ENCODE measurements at places on chromosomes 4 and X.

- no peak for DNase-seq
Measured at GRCh38 chrX:13835825-13836224, 18.9 kb upstream of the GPM6B start.

GRCh38 chr4:33063241-33063640 lies 2343.1 kb downstream of the PCDH7 start:
- peak; percentile 60 for DNase-seq

GRCh38 chr4:114017120-114017917 lies 37.9 kb upstream of the ARSJ start:
- no peak for DNase-seq

DNA sequence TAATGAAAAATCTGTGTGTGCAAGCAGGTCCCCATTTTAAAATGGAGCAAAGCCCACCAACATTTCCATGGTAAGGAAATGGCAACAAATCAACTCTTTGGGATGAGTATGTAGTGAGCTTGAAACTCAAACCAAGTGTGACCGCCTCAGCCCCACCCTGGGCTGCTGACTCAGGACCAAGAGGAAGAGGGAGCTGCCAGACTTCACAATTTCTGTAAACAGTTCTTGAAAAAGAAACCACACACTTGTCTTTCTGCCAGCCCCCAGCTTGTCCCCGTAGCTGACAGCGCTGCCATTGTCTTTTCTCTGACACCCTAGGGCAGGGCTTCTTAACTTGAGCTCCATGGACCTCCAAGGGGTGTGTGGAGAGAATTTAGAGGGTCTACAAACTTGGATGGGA lies 10.3 kb downstream of the RTL5 start:
- peak; percentile 32 for DNase-seq

DNA sequence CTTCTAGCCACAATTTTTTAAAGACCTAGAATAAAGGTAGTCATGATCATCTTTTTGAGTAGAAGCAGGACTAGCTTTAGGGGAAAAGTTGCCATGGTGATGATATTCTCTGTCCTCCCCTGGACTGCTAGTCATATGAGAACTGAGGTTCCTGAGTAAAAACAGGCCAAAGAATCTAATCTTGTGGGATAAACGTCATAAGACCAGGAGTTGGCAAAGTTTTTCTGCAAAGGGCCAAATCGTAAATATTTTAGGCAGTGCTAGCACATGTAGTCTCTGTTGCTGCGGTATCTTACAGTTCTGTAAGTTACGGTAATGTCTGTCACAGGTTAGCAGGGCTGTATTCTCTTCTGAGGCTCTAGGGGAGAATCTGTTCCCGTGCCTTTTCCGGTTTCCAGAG lies 3.4 kb downstream of the PRPS2 start:
- no peak for DNase-seq

DNA sequence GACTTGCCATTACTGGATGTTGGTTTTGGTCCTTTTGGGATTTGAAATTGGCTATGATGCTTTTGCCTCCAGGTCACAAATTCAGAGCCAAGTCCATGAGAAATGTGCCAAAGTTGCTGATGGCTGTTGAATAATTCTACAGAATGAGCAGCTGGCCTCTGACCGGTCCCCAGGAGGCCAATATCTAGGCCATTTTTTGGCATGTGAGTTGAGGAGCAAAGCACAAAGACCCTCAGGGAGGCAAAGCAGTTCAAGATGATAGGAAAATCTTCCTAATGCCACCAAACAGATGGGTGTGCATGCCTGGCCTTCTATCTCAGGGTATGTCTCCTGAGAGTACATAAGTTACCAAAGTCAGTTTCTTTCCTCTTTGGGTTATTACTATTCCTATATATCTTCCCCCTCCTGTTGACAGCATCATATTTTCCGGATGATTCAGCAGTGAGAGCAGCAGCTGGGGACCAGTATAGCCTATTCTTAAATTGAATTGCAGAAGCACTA lies 44.4 kb downstream of the SEL1L3 start:
- DNase-seq = no peak

GRCh38 chr4:140679576-140679975 lies 76.6 kb downstream of the TBC1D9 start:
- DNase-seq = no peak

GRCh38 chr4:184846531-184846930 lies 20.8 kb upstream of the ACSL1 start:
- DNase-seq = no peak

GRCh38 chr4:64584981-64585557 lies 175.8 kb upstream of the TECRL start:
- no peak for DNase-seq

GRCh38 chrX:54294306-54294705 lies 63.5 kb downstream of the WNK3 start:
- DNase-seq = no peak

DNA sequence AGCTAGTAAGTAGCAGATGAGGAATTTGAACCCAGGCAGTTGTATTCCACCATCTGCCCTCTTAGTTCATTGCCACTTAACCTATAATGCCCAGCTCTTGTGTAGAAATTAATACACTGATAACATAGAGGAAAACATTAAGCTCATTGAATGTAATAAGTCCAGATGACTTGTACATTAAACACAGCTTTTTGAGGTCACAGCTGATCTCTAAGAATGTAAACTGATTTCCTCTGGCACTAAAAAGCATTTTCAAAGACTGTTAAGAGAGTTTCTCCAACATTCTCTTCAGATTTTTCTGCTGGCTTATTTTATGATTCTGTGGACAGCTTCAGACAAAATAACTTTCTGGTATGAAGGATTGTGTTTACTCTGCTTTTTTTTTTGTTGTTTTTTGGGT lies 42.7 kb downstream of the HPRT1 start:
- no peak for DNase-seq

GRCh38 chrX:120457766-120458180 lies 11.3 kb downstream of the LAMP2 start:
- peak; percentile 67 for DNase-seq

DNA sequence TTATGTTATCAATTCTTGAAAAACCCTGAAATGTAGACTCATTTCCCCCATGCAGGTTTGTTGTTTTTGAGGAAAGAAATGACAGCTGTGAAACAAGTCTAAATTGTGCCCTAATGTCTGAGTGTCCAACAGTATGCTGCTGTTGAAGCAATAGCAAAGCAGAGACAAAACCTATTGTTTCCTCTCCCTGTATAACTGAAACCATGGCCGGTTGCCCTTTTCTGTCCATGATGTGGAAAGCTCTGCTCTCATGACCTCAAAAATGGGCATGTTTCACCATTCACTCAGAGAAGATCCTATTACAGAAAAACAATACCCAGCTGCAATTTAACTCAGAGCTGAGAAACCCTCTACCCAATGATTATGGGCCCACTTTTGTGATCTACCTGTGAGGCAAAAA lies 312.6 kb upstream of the FTHL17 start:
- DNase-seq = no peak

- DNase-seq = no peak
Measured at GRCh38 chr4:143514901-143515300, 1.4 kb downstream of the SMARCA5 start.

GRCh38 chrX:53716328-53717088 lies 30.0 kb upstream of the HUWE1 start:
- DNase-seq = no peak

DNA sequence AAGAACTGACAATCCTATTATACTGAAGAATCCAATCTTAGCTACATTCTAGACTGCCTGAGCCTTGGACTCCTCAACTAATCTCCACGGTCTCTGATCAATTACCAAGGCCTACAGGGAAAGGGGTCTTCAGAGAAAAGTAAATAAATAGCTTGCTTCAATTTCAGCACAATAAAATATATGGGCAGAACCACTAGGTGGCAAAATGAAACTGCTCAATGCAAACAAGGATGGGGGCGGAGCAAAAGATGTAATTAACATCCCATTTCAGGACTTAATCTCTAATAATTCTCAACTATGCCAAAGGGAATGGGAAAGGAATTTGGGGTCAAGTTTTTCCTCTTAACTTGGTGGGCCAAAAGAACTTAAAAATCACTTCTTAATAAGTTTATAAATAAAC lies 78.4 kb upstream of the MAP3K15 start:
- DNase-seq = no peak

- no peak for DNase-seq
Measured at GRCh38 chr4:34176609-34177008, 2067.7 kb downstream of the ARAP2 start.

DNA sequence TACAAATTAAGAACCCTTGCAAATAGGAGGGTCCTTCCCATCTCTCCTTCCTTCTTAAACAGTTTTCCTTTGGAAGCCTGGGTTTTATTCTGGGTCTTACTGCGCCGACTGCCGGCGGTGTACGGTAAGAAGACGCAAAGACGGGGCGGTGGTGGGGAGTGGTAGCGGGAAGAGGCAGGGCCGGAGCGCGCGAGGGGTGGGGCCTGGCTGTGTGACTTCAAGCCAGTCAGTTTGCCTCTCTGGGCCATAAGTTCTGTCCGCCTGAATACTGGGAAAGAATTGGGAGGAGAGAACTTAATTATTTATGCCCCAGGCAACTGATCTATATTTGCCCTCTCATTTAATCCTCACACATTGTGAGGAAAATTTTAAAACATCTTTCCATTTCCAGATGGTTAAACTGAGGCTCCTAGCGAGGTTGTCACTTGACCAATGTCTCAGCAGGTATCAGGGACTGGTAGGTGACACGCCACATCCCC lies 726 bp upstream of the KANTR start:
- no peak for DNase-seq

- no peak for DNase-seq
Measured at GRCh38 chr4:16705341-16705740, 193.1 kb downstream of the LDB2 start.

- DNase-seq = no peak
Measured at GRCh38 chr4:140046016-140046415, 108.0 kb downstream of the MAML3 start.

- DNase-seq = no peak
Measured at GRCh38 chr4:113971706-113972360, 7.6 kb downstream of the ARSJ start.

- no peak for DNase-seq
Measured at GRCh38 chrX:12871257-12871656, 4.4 kb downstream of the TLR7 start.

- no peak for DNase-seq
Measured at GRCh38 chrX:153549231-153549630, 31.8 kb downstream of the ATP2B3 start.

DNA sequence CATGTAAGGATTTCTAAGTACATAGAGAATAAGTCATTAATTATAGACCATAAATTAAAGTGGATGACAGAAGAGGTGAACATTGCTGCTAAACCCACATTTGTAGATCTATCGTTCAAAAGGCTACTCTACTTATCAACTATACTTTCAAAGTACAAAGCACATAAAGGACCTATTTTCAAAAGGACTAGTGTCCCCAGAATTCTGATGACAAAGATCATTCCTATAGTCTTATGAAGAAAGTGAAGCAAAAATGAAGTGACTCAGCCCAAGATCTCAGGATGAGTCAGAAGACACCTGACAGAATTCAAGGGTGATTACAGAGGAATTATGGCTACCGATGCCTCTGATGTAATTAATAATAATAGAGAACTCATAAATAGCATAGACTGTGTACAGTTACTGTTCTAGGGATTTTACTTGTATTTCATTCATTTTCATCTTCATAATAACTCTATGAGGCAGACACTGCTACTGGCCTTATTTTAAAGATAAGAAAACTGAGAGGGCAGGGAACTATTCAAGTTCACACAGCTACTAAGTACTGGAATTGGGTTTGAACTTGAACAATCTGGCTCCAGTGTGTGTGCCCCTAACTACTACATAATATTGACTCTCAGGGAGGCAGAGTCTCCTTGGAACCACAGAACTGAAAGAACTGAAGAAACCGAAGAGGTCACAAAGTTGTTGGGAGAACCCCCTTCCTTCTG lies 17.1 kb downstream of the USP46 start:
- DNase-seq = no peak

GRCh38 chr4:134935320-134935719 lies 733.7 kb upstream of the PABPC4L start:
- no peak for DNase-seq

DNA sequence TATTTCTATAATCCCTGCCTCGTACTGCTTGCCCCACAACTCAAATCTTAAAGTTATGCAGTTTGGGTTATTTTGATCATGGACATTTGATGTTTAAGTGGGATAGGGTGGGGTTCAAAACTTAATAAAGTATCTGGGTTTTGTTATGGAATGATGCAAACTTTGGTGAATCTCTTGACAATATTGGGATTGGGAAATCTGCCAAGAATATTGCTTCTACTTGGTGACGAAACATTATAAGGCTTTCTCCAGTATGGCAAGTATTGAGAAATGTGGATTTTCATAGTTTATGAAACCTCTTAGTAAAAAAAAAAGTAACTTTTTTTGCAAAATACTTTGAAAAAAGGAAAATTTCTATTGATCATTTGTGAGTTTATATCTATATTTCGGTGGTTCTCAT lies 130.8 kb upstream of the SFRP2 start:
- DNase-seq = no peak

DNA sequence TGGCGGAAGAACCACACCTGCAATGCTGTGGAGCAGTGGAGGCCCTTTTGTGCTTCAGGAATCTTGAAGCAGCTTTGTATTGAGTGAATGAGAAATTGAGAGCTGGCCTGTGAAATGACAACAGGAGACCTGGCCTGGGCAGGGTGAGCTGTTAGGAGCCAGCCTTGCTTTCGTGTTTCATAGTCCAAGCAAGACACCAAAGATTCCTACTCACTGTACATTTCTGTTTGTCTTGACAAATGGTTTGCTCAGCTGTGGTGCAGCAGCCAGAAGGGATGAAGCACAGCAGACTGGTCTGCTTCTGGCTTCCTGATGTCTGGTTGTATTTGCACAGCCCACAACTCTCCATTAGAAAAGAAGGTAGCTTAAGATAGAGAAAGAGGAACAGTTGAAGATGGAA lies 96.5 kb downstream of the GATB start:
- DNase-seq = no peak

- DNase-seq = no peak
Measured at GRCh38 chr4:121041307-121042090, 30.8 kb downstream of the NDNF start.

DNA sequence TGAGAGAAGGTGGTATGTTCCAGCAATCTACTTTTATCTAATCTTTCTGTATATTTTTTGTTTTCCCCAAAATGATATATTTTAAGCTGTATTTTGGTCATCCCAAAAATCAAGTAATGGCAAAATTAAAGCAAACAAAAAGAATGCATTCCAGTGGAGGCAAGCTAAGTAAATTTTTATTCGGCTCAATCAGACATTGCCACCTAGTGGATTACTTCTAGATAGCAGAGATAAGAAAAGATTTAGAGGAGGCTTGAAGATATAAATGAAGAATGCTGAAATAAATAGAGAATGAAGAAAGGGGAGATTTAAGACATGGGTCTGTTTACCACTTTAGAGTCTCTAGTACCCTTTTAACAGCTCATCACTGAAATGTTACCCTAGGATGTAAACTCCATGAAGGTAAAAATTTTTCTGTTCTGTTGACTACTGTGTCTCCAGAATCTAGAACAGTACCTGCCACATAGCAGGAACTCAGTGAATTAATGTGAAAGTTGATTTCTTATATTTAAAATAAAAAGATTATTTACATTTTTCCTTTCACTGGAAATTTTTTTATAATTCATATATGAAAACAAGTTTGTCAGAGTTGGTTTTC lies 110.9 kb upstream of the ANK2 start:
- DNase-seq = no peak

All from AG09309 (cell line).